Cerebellar nuclear complex (tissue), 1 donor: ENCODE measurements at places on chromosomes 1 and 21.

GRCh38 chr1:100253552-100253951, 3.9 kb upstream of the DBT start:
- DNase-seq, result no peak

DNA sequence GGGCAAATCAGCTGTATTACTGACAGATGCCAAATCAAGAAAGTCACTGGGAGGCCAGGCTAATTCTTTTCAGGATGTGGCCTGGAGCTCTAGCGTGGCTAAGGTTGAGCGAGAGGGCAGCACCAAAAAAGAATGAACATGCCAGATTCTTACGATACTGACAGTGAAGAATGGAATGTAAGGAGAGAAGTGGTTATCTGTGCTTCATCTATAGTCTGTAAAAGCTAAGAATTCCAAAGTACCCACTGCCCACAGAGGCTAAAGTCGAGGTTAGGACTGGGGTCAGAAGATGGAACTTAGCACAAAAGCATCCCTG, 32.7 kb downstream of the TFAP2E start:
- no peak for DNase-seq

GRCh38 chr21:27320868-27321267, 354.0 kb upstream of the ADAMTS5 start:
- DNase-seq, result no peak

GRCh38 chr1:19437891-19438294, 47.4 kb downstream of the CAPZB start:
- DNase-seq, result no peak

DNA sequence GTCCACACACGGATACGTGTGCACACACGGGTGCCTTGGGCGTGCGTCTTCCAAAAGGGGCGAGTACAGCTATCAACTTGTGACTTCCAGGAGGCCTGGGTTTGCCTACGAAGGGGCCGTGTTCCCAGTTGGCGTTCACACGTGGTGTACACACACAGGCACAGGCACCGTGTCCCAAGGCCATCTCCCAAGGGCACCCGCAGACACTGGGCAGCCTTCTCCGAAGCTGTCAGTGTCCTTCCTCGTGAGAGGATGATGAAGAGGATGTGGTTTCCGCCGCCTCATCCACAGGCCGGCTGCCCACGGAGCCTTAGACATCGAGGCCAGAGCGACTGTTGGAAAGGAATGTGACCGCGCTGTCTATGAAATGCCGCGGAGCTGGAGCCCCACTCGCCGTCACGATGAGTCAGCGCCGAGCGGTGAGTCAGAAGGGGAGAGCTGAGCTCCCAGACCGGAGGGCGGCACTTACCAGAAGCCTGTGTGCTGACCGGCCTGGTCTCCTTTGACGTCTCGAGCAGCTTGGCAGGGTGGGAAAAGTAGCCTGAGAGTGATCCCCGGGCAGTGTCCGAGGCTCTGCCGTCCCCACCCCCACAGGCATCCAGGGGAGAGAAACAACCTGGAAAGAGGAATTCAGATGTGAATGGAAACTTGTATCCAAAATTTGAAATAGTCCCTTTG, 141.4 kb upstream of the ARHGEF16 start:
- no peak for DNase-seq
